Ovary (tissue), 10 donors: ENCODE measurements at places on chromosomes 7 and 10. TPM values are rescaled to one million over a fixed set of nuclear protein-coding genes. Genes with fewer than 3 reads are reported as not detected.
A peak's percentile ranks its signal among the peaks of the same experiment; 100 is the strongest.

DNA sequence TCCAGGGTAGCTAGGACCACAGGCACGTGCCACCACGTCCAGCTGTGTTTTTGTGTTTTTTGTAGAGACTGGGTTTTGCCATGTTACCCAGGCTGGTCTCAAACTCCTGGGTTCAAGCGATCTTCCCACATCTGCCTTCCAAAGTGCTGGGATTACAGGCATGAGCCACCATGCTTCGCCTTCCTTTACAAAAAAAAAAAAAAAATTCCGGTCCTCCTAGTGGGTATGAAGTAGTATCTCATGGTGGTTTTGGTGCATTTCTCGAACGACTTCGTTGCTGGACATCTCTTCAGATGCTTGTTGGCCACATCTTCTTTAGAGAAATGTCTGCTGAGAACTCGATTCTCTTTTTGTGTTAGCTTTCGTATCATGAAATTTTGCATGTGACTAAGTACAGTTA lies 3.9 kb downstream of the PROSER2 start:
- DNase-seq, result no peak

DNA sequence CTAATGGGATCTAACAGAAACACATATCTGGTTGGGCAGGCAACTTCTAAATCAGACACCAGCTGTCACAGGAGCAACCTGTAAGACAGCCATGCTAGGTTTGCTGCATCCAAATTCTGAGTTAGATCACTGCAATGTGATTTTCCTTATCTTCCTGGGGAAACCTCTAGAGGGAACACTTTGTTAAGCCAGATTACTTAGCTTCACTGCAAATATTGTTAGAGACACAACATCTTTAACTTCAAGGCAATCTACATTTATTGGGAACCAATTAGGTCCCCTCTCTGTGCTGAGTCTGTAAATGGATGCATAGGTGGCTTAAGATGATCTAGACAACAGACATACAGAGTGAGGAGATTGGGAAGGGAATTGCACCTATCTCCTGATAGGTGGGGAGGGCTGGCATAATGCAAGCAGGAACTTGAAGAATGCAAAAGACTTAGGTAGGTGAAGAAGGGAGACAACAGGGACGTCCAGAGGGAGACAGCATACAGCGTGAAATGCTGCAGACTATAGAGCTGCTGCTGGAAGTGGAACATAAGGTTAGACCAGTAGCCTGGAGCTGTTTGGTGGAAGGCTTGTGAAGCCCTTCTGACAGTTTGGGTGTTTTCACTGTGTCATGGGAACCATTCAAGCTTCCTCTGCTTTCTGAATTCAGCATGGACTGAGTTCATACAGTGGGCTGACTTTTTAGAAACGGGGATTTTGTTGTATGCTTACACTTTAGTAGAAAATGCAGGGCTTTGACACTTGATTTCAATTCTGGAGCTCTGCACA lies 109.8 kb upstream of the ELMO1 start:
- no peak for DNase-seq

GRCh38 chr10:13699216-13699615 lies 112.5 kb downstream of the PRPF18 start:
- DNase-seq, result no peak

DNA sequence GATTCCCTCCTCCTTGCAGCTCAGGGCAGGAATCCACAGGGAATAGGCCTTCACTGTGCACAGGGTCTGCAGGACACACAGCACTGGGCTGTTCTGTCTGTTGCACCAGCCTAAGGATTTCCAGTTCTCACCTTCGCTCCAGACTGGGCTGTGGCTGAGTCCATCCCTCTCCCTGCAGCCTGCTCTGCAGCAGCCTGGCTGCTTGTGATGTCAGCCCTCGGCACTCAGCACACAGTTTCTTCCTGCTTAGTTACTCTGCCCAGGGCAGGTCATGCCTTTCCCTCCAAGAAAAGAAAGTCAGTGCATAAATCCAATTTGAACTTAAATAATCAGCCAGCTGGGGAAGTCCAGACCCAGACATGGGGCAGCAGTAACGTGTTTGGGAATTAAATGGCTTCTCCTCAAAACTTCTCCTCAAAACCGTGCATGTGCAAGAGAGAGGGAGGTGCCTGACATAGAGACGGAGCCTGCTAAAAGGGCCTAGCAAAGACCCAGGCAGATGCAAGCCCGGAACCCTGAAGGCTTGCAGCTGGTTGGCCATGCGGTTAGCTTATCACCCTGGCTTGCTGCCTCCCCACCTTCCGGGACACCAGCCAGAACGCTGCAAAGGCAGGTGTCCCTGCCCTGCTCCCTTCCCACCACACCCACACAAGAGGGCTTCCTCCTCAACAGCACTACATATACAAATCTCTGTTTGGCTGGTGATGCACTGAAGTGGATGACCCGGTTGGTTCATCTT lies 10.9 kb upstream of the GDF2 start:
- DNase-seq, result no peak

- DNase-seq, result peak; percentile 31
These were observed 82.7 kb upstream of the C1GALT1 start for GRCh38 chr7:7099584-7100014.

SRRM3 gene
- 11.3 TPM for total RNA-seq
